ENCODE measurements at places on chromosomes 11 and 22.
A peak's percentile ranks its signal among the peaks of the same experiment; 100 is the strongest.

- DNase-seq: no peak
Measured at GRCh38 chr11:19617696-19618523, 94.7 kb upstream of the NAV2 start.

- no peak for DNase-seq
Measured at GRCh38 chr11:25794804-25795203, 537.1 kb upstream of the ANO3 start.

DNA sequence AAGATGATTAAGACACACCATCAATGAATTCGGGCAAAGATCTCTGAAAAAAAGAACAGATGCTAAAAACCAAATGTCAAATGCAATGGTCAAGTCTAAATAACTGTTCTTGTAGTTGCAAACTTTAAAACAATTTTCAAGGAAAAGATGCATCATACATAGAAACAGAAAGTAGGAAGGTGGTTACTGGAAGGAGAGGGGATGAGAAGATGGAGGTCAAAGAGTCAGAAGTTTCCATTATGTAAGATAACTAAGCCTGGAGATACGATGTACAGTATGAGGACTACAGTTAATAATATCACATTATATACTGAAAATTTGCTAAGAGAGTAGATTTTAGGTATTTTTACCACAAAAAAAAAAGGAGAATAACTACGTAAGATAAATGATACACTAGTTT, 27.1 kb downstream of the CWF19L2 start:
- no peak for DNase-seq

- peak; percentile 97 for DNase-seq
Measured at GRCh38 chr11:35165423-35166368, 26.7 kb downstream of the CD44 start.

DNA sequence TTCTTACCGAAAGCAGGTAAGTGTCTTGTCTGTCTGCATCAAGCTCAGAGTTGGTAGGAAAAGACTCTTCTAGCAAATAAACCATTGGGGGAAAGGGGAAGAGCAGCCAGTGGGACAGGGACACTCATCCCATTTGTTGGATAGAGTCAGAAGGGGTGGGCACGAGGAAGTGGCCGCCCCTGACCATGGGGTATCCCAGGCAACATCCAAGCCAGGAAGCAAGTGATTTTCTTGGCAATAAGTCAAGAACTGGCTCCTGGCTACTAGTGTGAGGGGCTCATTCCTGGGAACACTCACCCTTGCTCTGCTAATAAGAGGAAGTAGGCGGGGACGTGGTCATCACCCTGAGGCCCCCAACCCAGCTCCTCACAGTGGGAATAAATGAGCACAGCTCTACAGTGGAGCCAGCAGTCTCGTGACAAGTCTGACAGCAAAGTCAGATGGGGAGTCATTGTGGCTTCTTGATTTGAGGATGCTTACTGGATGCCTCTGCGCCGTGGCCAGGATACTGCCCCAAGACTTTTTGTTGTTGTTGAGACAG, 6.7 kb downstream of the SLC25A18 start:
- DNase-seq: no peak

DNA sequence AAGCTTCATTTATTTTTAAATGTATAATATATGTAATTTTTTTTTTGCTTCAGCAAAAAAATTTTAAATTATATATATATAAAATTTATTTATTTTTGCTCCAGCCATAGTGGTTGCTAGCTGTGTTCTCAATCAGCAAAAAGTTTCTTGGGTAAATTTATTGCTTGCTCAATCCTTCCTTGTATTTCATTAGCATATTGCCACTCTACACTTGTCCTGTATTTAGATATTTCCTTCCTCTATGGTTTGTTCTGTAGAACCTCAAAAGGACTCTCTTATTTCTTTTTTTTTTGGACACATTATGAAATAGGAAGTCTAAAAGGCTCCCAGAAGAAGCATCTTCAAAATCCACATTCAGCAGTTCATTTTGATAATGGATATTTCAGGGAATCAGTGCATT, 2.3 kb downstream of the PTPRJ start:
- no peak for DNase-seq

GRCh38 chr11:112050721-112051120, 23.1 kb downstream of the PIH1D2 start:
- no peak for DNase-seq

DNA sequence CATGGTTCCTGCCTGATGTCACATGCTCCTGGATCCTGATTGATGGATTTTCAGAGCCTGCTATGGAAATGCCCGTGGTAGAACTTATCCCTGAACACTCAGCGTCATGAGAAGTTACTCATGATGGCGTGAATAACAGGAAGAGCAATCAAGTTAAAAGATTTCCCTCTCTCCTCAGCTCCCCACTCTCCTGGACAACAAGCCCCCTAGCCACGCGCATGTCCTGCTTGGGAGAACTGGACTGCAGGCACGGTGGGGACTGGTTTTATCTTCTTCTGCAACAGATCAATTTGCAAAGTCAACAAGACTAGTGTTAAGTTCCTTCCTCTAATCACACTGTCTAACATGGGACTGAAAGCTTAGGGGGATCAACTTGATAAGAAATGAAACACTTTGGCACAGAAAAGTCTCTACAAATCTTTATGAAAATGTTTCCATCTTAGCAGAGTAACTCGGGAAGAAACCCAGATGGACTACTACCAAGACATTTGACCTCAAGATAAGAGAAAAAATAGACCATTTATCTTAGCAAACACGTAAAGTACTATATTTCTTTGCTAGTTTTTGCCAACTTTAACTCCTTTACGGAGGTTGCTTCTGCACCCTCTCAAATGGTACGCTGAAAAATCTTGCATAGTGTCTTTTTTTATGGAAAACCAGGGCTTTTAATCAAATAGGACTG, 27.6 kb downstream of the POU2AF1 start:
- DNase-seq: no peak

DNA sequence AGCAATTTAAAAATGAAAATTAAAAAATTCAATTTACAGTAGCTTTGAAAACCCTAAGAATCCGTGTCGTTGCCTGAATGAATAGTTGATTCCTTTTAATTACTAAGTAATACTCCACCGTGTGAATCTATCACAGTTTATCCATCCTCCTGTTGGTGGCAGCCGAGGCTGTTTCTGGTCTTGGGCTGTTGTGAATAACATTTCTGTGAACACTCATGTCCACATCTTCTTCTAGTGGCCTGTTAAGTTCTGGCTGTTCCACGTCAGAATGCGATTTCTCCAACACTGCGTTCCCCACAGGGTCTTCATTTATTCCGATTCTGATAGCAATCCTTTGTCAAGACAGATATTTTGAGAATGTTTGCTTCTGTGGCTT, 223.0 kb downstream of the TBC1D22A start:
- no peak for DNase-seq

DNA sequence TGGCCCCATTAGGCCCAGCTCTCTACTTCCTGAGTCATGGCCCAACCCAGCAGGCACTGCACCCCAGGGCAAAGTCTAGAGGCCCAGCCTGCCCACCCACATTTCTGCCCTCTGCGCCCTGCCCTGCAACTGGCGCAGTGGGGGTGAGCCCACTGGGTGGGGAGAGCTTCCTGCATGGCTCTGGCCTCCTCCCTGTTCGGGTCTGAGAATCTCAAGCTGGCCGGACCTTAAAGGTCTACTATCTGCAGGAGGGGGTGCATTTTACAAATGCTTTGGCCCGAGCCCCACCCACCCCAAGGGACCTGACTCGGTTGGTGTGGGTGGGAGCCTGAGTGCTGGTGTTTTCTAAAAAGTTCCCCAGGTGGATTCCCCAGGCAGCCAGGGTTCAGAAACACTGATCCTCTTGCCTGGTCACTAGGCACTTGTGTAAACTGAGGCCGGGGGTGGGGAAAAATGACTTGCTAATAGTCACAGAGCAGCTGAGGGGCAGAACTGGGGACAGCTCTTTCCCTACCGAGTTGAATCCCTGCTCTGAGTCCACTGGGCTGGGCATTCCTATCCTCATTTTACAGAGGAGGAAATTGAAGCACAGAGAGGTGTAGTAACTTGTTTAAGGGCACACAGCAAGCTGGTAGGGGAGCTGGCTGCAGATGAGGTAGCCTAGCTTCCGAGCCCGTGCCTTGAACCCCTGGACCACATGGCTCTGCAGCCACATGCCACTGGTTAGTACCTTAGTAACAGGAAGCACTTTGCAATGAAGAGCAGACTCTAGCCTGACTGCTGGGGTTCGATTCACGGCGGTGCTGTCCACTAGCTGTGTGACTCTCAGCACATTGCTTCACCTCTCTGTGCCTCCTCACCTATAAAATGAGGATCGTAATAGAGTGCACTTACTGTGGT, 36.3 kb downstream of the CD82 start:
- DNase-seq: no peak

DNA sequence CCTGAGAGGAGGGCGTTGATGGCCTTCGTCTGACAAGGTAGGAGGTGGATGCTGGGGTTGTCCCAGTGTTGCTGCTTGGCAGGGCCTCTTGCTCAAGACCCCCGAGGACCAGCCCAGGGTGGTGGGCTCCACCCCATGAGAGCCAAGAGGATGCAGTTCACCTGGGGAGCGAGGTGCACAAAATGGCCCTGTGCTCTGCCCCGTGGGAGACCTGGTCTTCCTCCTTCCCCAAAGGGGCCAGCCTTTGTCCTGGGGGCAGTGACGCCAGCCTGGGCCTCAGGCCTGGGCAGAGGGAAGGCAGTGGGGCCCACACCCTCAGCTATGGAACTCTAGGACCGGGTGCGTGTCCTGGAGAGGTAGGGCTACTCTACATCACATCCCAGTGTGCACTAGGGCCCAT, 1233.3 kb downstream of the TBC1D22A start:
- no peak for DNase-seq

DNA sequence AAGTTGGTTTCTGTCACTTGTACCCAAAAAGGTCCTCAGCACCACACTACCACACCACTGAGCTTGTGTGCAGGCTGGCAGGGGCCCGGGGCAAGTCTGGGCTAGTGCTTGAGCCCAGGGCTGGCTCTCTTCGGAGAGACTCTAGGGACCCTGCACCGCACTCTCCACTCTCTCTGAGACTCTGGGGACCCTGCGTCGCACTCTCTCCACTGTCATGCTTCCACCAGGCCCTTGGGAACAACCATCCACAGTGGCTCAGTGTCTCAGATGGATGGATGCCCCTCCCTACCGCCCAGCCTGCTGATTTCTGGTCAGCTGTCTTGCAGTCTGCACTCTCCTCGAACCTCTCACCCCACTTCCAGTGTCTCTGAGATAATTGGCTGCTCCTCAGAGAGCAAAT, 2.0 kb upstream of the SBF1 start:
- no peak for DNase-seq

GRCh38 chr22:32832174-32832573, 30.7 kb downstream of the TIMP3 start:
- DNase-seq: no peak

GRCh38 chr22:45670981-45671782, 452 bp upstream of the ATXN10 start:
- no peak for DNase-seq

DNA sequence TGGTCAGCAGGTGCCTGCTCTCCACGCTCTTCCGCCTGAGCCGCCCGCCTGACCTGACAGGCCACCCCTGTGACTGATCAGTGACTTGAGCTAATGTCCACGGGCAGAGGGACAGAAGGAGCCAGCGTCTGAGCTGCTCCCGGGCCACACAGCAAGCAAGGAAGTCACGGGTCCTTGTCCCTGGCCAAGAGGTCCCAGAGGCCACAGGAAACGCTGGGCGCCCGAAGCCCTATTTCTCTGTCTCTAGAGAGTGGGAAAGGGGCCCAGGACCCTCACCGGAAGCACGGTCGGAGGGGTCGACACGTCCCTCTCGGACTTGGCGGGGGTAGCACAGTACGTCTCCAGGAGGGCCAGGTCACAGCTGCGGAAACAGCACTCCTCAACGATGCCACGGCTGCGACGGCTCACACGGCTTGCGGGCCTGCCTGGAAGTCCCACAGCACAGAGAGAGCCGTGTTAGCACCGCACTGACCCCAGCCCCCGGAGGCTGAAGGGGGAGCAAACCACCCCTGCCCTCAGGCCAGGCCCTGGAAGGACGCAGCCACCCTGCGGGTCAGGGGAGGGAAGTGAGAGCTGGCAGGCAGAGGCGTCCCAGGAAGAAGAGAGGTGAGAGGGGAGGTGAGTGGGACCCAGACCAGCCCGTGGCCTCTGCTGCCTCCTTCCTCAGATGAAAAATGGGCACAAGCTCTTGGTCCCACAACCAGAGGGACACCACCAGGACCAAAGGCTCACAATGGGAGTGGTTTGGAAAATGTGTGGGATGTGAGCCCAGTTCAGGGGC, 5.8 kb downstream of the IGF2 start:
- DNase-seq: no peak

- DNase-seq: no peak
Measured at GRCh38 chr22:42957544-42957943, 57.4 kb downstream of the PACSIN2 start.

GRCh38 chr11:15941206-15941770, 415.1 kb downstream of the SOX6 start:
- DNase-seq: no peak

DNA sequence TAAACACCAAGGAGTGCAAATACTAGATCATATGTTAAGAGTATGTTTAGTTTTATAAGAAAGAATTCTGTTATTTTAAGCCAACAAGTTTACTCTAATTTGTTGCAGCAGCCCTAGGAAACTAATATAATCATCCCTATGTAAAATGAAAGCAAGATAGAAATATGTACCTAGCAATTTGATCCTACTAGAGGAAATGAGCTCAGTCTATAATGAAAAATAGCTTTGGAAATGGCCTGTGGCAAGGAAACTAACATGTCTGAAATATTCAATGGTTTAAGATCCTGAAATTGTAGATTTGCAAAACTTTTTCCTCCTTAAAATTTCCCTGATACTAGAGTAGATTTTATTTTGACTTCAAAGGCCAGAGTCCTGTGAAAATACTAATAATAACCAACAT, 112.7 kb upstream of the SLC5A12 start:
- DNase-seq: no peak

GRCh38 chr11:130192845-130193267, 33.3 kb downstream of the ST14 start:
- DNase-seq: no peak

DNA sequence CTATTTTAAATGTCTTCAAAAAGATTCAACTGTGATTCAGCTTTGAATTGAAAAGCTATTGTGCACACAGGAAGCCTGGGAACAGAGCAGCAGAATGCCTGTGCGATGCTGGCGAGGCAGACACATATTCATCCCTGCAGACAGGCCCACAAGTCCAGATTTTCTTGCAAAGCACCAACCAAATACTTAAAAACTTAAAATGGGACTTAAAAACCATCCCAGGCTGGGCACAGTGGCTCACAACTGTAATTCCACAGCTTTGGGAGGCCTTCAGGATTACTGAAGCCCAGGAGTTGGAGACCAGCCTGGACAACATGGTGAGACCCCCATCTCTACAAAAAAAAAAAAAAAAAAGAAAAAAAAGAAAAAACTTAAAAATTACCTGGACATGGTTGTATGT, 122.6 kb upstream of the SERPIND1 start:
- no peak for DNase-seq
